ENCODE measurements at places on chromosomes 2 and 18. TPM values are rescaled to one million over a fixed set of nuclear protein-coding genes. Genes with fewer than 3 reads are reported as not detected.

Gene OR6B2
- not detected for total RNA-seq

Gene SPC25
- total RNA-seq: 6.7 TPM

DNA sequence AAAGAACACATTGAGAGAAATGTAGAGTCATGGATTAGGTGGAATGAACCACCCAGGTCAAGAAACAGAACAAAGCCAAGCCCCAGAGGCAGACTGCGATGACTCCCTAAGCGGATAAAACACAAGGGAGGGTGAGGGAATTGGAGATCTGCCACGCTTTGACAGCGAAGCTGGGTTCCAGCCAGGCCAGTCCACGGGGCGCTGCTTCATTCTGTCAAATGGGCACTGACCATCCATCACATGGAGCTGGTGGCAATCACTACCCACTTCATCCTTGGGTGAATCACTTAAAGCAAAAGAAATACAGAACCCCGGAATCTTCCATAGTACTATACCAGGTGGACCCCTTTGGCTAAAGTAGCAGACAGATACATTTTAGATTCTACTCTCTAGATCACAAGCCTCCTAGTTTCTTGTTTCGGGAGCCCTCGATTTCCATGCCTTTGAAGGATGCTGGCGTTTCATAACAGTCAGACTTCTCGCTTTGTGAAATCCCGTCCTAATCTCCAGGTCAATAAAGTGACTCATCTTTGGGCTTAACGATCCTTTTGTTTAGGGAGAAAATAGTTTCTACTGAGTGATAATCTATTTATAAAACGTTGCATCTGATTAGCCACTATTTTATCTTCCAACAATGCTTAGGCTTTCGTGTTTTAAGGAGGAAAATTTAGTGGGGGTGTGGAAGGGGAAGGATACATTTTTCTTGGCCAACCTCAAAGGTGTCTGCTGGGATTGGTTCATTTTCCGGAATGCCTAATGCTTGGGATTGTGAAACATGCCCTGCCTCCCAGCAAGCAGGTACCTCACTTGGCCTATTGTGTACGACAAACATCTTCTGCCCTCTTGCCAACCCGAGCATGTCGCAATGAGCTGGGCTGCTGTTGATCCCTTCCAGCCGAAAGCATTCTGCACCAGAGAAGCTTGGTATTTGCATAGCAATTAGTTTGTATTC, 44.1 kb upstream of the HDAC4 start:
- no peak for DNase-seq

DNA sequence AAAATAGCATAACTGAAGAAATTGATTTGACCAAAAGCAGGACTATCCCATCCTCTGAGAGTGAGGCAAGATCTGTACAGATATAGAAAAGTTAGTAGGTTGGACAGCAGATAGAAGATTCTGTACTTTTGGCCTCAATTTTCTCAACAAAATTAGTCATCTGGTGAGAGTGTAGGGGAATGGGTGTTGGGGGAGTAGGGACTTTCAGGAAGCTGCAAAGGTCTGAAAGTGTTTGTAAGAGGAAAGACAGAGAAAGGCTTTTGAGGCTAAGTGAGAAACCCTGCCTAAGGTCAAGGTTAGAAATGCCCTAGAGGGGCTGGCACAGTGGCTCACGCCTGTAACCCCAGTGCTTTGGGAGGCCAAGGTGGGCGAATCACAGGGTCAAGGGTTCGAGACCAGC, 40.3 kb downstream of the DAPL1 start:
- DNase-seq: no peak

GRCh38 chr2:19232312-19232711, 126.1 kb downstream of the OSR1 start:
- no peak for DNase-seq

Data from mucosa of descending colon (tissue), 3 donors.